ENCODE measurements at places on chromosomes 7 and 10. TPM values are rescaled to one million over a fixed set of nuclear protein-coding genes. Genes with fewer than 3 reads are reported as not detected.

Gene OR9A4
- not detected for polyA plus RNA-seq

Gene FXYD4
- polyA plus RNA-seq = not detected

Gene HOXA7
- polyA plus RNA-seq = 22.7 TPM

Gene SLC13A4
- polyA plus RNA-seq = 6.2 TPM

Gene WNT8B
- polyA plus RNA-seq = 0.85 TPM

Gene NPSR1
- not detected for polyA plus RNA-seq

DNA sequence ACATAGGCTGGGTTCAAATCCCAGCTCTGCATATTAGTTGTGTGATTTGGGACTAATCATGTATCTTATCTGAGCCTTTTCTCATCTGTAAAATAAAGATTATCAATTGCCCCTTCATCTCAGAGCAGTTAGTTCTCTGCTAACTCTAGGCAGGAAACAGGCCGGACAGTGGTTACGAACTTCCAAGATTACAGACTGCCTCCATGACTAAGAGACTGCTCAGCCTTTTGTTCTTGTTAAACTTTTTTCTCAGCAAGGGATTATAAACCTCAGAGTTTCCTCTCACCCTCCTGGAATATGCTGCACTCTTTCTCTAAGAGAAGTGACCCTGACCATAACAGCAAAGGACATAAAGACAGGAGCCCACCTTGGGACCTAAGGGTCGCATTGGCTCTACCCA is 52.5 kb upstream of the NFKB2 start:
- no peak for DNase-seq

- DNase-seq = no peak
Measured at GRCh38 chr7:140683657-140684056, 10.9 kb downstream of the ADCK2 start.

DNA sequence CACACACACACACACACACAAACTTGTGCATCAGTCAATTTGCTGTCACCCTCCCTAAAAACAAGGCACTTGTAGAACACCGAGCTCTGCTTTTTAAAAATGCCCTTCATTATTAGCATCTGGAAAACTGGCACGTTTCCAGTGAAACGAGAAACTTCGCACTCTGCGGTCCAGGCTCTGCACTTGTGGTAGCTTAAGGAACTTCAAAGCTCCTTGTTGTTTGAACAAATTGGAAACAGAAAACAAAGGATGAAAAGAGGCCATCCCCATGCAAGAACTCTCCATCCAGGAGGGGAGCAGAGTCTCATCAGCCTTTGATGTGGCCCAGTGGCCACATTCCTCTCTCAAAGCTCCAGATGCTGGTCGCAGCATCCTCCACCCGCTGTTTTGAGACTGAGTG is 105.1 kb downstream of the C10orf90 start:
- peak; percentile 5 for DNase-seq

- DNase-seq = no peak
Measured at GRCh38 chr10:118729641-118730258, 25.0 kb downstream of the CACUL1 start.

- no peak for DNase-seq
Measured at GRCh38 chr10:71128311-71128980, 83.9 kb upstream of the UNC5B start.

DNA sequence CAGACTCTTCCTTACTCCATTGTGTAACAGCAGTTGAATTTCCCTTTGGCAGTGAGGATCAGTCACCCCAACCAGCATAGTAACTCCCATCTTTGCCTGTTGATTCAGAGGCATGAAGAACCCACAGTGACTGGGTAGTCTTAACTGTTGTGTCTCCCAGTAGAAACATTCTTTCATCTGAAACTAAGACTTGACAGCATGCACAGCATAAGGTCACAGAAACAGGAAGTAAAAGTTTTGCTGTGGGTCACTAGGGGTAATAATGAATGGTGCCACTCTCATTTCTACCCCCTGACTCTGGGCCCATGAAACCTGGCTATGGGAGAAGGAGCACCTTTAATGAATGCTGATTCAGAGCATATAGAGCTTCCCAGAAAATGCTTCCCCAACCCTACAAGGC is 8.3 kb upstream of the FRMPD2 start:
- no peak for DNase-seq

DNA sequence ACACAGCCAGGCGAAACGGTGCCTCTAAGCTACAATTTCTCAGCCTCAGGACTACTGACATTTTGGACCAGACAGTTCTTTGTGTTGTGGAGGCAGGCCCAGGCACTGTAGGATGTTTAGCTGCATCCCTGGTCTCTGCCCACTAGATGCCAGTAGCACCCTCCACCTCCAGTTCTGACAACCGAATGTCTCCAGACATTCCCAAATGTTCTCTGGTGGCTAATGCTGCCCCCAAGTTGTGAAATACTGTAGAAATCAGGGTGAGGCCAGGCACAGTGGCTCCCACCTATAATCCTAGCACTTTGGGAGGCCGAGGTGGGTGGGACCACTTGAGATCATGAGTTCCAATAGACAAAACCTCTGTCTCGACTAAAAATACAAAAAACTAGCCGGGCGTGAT is 18.2 kb downstream of the HNRNPF start:
- DNase-seq = peak; percentile 19

DNA sequence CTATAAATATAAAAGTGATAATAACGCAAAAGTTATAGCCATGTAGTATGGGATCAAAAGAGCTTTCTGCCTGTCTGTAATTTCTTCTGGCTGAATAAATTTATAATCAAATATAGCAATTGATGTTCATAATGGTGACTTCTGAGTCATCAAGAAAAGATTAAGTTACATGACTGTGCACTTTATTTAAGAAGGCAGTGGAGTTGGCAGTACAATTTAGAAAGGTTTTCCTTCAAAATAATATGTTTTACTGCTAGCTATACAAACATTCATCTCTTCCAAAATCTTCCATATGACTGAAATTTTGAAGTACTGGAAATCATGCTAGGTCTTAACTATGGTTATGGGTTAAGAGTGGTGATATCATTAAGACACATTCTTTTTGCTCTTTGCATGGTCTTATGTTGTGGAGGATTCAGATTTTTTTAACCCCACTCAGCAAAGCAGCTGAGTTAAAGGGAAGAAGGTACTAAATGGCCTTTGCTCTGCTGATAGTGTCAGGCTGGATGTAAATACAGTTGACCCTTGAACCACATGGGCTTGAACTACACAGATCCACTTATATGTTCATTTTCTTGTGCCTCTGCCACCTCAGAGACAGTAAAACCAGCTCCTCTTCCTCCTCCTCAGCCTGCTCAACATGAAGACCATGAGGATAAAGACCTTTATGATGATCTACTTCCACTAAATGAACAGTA is 323.6 kb downstream of the BBS9 start:
- no peak for DNase-seq

DNA sequence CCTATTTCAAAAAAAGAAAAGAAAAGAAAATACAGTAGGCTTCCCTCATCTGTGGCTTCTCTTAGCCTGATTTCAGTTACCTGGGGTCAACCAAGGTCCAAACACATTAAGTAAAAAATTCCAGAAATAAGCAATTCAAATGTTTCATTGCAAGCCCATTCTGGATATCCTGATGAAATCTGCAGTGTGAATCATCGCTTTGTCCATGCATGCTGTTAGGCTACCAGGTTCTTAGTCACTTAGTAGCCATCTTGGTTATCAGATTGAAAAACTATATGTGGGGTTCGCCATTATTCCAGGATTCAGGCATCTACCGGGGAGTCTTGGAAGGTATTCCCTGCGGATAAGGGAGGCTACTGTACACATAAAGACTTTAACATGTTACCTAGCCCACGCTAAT is 991 bp upstream of the FAM204A start:
- no peak for DNase-seq

- no peak for DNase-seq
Measured at GRCh38 chr10:7102084-7102483, 308.8 kb downstream of the SFMBT2 start.

GRCh38 chr10:117346574-117346973 is 28.7 kb downstream of the PDZD8 start:
- DNase-seq = no peak

DNA sequence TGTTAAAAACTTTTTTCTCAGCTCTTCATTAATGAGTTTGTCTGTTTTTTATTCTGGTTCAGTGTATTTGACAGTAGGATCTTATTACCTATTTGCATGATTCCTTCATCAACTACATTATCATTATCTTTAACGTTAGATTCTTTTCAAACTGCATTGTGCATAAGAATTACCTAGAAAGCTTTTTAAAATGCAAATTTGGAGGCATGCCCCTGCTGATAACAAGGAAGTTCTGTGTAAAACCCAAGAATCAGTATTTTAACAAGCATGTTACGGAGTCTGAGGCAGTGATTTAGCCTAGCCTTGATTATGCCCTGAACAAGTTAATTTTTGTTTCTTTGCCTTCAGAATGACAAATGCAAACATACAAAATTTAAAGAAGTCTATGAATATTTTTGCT is 14.2 kb downstream of the AHR start:
- DNase-seq = no peak

- DNase-seq = no peak
Measured at GRCh38 chr7:93817004-93817403, 73.5 kb downstream of the TFPI2 start.

DNA sequence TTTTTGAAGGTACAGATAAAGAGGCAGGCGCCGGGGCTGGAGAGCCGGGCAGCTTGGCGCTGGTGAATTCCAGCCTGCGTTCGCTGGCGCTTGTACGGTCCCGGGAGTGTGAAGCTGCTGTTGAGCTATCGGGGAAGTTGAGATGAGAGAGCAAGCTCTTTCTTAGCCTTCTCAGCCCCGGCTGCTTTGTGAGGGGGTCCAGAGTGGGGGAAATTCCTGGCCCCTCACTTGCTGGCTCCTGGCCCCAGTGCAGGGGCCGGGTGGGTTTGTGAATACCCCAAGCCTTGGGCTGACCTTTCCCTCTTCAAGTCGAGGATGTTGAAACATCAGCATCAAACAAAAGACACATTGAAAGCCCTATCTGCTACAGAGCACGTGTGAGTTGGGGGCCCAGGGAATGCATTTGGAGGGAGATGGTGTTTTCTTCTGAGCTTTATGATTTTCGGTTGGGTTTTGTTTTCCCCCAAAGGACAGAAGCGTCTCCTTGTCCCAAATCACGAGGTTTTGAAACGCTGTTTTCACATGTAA is 2.7 kb downstream of the ZMIZ1 start:
- no peak for DNase-seq

DNA sequence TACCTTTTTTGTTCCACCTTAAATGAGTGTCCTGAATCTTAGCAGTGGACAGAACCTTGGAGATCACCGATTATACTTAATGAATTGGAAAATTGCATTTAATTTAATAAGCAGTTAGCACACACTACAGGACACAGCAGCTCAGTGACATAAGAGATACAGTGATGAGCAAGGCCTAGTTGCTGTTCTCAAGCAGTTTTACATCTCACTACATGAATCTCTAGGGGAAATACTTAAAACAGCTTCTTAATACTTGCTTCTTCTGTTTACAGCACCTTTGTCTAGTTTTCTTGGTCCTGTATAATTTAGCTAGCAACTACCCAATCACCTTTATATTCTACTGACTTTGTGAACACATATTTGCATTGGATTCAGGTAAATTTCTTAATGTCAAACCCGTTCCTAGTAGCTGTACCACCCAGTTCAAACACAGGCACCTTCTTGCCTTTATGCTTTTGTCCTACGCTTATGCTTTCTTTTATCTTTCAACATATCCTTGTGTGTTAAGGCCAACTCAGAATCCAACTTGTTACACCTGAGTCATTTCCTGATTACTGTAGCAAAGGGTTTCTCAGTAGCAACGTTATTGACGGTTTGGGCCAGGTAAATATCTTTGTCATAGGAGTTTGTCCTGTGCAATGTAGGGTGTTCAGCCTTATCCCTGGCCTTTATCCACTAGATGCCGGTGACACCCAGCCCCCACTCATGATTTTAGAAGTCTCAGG is 1.8 kb downstream of the STAM start:
- DNase-seq = no peak

GRCh38 chr7:95843286-95843685 is 70.9 kb downstream of the DYNC1I1 start:
- DNase-seq = no peak

- DNase-seq = no peak
Measured at GRCh38 chr7:138125598-138126111, 49.4 kb downstream of the AKR1D1 start.

GRCh38 chr10:1737222-1738061 is at the start of gene ADARB2:
Gene ADARB2 (minus strand): TSS chr10:1737525.
- peak; percentile 65 for DNase-seq

- no peak for DNase-seq
Measured at GRCh38 chr7:114988755-114989375, 67.0 kb downstream of the MDFIC start.

DNA sequence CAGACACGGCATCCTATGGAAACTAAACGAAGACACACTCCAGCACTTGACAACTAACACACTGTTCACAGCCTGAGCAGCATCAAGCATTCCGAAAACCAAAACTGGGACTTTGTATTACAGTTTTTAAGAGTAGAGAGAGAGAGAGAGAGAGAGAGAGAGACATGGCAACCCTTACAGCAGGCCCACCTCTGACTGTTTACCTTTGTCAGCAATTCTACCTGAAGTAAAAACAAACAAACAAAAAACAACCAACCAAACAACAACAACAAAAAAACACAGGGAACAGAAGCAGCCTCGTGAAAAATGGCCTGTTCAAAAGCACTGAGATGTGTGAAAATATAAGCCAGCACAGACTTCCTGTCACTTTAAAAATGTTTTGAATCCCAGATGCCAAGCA is 118.0 kb downstream of the SPAG6 start:
- no peak for DNase-seq

- no peak for DNase-seq
Measured at GRCh38 chr10:14403881-14404623, 73.3 kb upstream of the FRMD4A start.

DNA sequence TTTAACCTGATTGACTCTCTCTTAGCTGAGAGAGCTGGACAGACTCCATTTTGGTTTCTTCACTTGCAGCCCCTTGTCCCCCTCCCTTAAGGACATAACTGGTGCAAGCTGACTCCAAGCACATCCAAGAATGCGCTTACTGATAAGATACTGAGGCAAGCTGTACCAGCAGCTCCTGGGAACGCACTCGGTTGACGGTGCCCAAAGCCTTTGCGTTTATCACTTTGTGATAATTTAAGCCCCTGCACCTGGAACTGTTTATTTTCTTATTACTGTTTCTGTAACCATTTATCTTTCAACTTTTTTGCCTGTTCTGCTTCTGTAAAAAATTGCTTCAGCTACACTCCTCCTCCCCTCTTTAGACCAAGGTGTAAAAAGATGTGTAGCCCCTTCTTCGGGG is 8.5 kb downstream of the AKR1B15 start:
- no peak for DNase-seq

DNA sequence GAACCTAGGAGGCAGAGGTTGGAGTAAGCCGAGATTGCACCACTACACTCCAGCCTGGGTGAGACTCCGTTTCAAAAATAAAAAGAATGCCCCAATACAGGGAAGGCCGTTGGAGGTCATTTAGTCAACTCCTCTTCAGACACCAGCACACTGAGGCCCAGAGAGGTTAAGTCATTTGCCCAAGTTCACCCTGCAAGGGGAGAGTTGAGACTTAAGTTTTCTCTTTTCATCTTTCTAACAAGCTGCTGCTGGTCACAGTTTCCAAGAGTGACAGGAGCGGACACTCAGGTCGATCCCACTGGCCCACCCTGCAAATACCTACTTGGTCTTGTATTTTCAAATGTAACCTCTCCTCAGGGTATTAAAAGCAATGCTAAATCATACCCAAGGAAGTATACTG is 30.4 kb upstream of the VCL start:
- DNase-seq = no peak
